MCF 10A (cell line): ENCODE measurements at places on chromosomes 2 and 18. TPM values are rescaled to one million over a fixed set of nuclear protein-coding genes. Genes with fewer than 3 reads are reported as not detected.

DNA sequence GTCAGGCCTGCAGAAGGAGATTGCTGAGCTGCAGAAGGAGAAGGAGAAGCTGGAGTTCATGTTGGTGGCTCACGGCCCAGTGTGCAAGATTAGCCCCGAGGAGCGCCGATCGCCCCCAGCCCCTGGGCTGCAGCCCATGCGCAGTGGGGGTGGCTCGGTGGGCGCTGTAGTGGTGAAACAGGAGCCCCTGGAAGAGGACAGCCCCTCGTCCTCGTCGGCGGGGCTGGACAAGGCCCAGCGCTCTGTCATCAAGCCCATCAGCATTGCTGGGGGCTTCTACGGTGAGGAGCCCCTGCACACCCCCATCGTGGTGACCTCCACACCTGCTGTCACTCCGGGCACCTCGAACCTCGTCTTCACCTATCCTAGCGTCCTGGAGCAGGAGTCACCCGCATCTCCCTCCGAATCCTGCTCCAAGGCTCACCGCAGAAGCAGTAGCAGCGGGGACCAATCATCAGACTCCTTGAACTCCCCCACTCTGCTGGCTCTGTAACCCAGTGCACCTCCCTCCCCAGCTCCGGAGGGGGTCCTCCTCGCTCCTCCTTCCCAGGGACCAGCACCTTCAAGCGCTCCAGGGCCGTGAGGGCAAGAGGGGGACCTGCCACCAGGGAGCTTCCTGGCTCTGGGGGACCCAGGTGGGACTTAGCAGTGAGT, 19.4 kb downstream of the FOSL2 start:
- no peak for DNase-seq
- no peak overlapping the region for H3K27ac ChIP-seq
- H3K36me3 ChIP-seq: no peaks in the 10 kb centered on the region
- H3K27me3 ChIP-seq: no peaks in the 10 kb centered on the region
- H3K4me3 ChIP-seq: no peak overlapping the region
- peaks cover 29% of the 10 kb centered on the region for H3K4me1 ChIP-seq

Gene IL36RN
- total RNA-seq: not detected in 2 replicates

- DNase-seq: no peak
- H3K4me3 ChIP-seq: no peak overlapping the region
- H3K4me1 ChIP-seq: peaks cover 19% of the 10 kb centered on the region
- no peaks in the 10 kb centered on the region for H3K36me3 ChIP-seq
- H3K27ac ChIP-seq: no peak overlapping the region
- no peaks in the 10 kb centered on the region for H3K27me3 ChIP-seq
These were observed 199.7 kb upstream of the SLC14A2 start for GRCh38 chr18:45415614-45416013.

- H3K4me3 ChIP-seq: no peak overlapping the region
- peaks cover 13% of the 10 kb centered on the region for H3K4me1 ChIP-seq
- H3K27ac ChIP-seq: no peak overlapping the region
- H3K27me3 ChIP-seq: no peaks in the 10 kb centered on the region
These were observed 2.0 kb upstream of the RAB17 start for GRCh38 chr2:237592425-237592980.

Gene PAPOLG
- total RNA-seq: 16.9 and 18.4 TPM in 2 replicates

DNA sequence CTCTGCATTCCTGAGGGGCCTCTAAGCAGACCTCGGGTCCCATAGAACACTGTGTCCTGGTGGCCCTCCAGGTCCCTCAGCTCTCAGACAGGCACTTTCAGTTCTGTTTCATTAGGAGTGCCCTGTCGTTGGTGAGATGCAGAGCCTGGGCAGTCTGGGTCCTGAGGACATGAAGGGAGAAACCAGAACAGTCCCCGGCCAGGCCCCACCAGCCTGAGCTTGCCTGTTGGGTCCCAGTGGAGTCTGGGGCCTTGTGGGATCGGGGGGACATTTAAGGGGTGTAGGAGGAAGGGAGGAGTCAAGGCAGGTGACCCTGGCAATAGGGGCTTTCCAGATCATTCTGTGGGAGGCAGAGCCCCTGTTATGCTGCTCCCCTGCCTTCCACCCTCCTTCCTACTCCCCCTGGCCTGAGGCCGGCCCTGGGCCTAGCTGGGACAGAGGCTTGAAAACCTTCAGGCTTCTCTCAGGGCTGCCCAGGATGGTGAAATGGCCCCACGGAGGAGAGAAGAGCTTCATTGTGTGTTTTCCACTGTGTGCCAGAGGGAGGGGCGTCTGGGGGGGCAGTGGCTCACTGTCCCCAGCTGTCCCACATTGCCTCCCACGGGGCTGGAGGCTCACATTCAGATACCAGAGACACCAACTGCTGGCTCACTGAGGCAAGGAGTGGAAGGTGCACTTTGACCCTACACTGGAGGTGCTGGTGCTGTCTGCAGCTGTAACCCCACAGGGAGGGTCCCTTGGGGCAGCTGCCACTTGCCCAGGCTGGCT, 26.6 kb upstream of the CATIP start:
- no peak overlapping the region for H3K27ac ChIP-seq
- no peak for DNase-seq
- no peaks in the 10 kb centered on the region for H3K36me3 ChIP-seq
- H3K4me1 ChIP-seq: no peaks in the 10 kb centered on the region

DNA sequence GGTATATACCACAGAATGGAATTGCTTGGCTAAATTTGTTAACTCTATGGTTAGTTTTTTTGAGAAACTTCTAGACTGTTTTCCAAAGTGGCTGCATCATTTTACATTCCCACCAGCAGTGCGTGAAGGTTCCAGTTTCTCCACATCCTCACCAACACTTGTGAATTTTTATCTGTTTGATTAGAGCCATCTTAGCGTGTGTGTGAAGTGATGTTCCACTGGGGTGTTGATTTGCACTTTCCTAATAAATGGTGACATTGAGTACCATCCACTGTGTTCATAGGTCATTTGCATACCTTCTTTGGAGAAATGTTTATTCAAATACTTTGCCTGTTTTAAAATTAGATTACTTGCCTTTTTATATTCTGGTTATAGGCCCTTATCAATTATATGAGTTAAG, 37.5 kb upstream of the HS6ST1 start:
- no peaks in the 10 kb centered on the region for H3K36me3 ChIP-seq
- no peak overlapping the region for H3K27ac ChIP-seq
- H3K27me3 ChIP-seq: no peaks in the 10 kb centered on the region
- H3K4me3 ChIP-seq: no peak overlapping the region

Gene RNU2-63P
- total RNA-seq: 5.0 and 9.1 TPM in 2 replicates

- H3K4me1 ChIP-seq: no peaks in the 10 kb centered on the region
- DNase-seq: no peak
- H3K27me3 ChIP-seq: no peaks in the 10 kb centered on the region
- H3K36me3 ChIP-seq: no peaks in the 10 kb centered on the region
These were observed 71.4 kb downstream of the RAPGEF4 start for GRCh38 chr2:172806996-172807395.
